ENCODE measurements at places on chromosomes 6 and 20. TPM values are rescaled to one million over a fixed set of nuclear protein-coding genes. Genes with fewer than 3 reads are reported as not detected.

DNA sequence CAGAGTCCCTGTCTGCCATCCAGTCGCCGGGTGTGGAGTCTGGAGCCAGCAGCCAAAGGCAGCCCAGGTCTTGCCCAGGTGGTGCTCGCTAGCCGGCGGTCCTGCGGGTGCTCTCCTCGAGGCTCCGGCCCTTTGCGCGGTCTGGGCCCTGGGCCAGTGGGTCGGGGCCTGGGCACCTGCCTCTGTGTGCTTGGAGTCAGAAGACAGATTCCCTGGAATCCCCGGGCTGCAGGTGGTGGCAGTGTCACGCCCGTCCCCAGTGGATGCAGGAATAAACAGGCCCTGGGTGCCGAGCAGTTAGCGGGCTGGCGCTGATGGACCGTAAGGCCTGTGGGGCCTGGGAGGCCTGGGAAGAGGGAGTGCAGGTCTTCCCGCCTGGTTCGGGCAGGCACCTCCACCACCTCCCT, 5.3 kb downstream of the SS18L1 start:
- DNase-seq = no peak

DNA sequence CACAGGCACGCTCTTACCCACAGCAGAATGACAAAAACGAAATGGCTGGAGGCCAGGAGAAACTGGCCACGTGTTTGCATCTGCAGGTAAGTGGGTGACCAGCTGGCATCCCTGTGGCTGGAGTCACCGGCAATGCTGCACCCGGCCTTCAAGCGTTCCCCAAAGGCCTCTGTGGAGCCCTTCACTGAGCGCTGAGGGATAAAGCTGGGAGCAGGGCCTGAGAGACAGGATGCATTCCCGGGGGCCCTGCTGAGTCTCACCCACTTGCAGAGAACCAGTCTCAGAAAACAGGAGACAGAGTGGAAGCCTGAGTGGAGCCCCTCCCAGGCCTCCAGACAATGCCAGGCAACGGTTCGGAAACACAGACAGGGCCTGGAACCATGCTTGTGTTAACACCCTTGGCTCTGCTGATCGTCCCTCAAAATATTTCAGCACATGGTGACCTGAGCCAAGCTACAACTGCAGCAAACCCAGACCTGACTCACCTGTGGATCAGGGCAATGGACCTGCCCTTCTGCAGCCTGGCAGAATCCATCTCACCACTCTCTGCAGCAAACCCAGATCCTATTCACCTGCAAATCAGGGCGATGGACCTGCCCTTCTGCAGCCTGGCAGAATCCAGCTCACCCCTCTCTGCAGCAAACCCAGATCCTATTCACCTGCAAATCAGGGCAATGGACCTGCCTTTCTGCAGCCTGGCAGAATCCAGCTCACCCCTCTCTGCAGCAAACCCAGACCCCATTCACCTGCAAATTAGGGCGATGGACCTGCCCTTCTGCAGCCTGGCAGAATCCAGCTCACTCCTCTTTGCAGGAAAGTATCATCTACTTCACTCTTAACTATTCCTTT, 39.8 kb downstream of the TBXT start:
- DNase-seq = no peak

The LY6G6C gene
- not detected for total RNA-seq

DNA sequence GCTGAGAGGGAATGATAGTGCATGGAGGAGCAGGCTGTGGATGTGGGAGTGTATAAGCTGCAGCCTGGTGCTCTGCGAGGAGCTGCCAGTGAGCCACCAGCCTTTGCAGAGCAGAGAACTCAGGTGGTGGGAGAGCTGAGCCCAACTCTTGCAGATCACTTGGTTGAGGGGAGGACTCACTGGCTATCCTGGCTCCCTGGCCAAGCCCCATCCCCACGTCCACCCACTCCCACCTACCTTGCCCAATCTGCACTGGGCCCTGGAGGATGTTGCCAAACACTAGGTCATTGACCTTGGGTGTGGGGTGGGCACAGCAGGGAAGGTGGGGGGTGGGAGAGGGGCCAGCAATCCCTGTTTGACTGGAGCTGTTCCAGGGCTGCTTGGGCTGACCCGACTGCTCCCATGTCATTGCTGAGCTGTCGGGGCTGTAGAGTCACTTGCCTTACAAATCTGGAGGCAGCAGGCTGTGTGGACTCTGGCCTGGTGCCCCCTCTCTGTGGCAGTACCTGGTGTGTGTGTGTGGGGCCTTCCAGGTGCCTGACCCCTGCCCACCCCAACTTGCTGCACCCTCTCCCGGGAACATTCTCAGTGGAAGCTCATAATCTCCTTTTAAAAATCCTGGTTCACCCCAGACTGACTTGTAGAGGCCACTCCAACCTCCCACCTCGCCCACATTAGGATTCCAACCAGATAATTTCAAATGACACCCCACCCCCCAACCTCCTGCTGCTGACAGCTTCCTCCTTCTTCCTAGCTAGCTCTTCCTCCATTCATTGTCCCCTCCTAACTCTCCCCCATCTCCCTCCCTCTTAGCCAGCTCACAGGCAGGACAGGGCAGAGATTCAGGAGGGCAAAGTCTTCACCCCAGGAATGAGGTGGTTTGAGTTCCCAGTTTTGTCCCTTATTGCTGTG, 162.3 kb downstream of the MRPL14 start:
- no peak for DNase-seq

DNA sequence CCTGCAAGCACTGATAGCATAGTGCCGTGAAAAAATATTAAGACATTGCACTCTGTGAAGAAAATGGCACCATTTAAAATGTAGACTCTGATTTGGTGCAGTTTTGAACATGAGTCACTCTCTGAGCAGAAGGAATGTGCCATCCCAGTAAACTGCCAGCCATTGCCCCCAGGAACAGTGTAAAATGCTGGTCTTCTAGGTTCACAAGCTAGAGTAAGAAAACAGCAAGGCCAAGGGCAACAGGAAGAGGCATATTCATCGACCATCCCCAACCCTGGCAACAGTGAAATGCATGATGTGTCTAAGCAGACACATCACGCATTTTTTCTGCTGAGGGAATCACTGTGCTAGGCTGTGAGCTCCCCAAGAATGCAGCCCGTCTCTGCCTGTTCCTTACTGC, 163.2 kb upstream of the RIN2 start:
- no peak for DNase-seq

DNA sequence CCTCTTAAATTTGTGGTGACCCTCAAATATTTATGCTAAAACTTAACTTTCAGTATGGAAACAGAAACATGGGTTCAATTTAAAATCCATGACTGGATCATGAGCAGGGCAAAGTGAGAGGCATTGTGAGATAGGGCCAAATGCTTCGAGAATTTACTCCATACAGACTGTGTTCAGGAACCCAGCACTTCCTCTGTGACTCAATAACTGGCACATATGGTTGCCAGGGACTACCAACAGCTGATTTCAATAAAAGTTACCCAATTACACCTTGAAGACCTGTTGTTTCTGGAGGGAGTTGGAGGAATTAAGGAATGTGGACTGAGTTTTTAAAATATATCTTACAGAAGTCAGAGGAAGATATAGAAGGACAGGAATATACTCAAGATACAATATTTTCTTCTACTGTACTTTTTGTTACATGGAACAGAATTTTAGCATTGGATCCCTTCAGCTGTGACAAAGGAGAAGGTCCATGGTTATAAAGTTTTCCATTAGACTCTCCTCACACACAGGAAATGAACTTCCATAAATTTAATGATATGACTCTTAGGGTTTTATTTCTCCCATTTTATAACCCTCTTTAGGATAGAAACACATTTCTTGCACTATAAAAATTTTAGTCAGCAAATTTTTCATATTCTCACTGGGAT, 258.5 kb downstream of the KHDC1L start:
- DNase-seq = no peak

DNA sequence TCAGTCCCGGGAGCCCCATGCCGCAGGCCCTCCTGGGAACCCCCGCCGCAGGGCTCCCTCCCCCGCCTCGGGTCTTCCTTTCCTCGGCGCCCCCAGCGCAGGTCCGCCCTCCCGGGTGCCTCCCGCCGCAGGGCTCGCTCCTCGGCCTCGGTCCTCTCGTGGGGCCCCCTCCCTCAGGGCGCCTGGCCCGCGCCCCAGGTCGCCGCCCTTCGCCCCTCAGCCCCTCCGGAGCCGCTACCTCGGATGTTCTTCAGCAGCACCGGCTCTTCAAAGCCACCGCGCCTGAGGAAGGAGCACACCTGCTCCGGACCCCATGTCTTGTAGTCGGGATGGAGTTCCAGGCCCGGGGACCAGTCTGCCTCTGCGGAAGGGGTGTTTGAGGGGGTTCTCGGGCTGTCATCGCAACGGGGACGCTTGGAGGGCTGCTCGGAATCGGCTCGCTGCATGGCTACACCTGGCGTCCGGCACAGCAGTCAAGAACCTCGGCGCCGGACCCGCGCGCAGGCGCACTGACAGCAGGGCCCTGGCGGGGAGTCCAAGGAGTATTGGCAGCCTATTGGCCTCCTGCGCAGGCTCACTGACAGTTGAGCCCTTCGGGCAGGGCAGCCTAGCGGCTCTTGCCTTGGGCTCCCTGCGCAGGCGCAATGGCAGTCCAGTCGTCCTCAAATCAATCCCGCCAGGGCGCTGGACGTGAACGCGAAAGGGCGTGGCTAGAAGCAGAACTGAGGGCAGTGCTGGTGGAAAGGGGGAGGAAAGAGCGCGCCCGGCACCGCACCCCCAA, at the start of gene SAMHD1:
TSS of gene SAMHD1 (minus strand) at position 511 of the 781 bp plus-strand sequence. CDS start at position 446, 65 bp downstream.
- DNase-seq = peak; percentile 93

DNA sequence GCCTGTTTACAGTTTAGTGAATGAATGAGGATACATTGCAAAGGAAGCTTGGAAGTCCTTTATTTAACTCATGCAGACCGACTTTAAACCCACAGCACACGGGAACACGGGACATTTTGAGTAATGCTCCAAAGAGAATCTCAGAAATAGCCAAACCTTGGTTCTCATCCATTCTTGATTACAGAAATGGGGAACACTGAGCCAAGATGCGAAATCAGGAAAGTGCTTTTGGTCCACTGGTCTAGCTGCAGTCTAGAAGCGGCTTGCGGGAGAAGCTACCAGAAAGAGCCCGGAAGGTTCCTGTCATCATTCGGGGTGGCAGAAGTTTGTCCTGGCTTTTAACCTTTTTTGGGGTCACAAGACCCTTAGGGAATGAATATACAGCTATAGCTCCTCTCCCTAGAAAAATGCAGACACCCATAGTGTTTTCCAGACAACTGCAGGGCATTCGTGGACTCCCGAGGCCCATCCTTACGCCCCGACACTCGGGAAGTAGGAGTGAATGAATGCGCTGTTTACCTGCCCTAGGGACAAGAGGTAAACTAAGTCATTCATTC, 475 bp upstream of the TMEM181 start:
- no peak for DNase-seq

GRCh38 chr6:101909366-101909765, 515.9 kb downstream of the GRIK2 start:
- DNase-seq = no peak

- DNase-seq = no peak
These were observed 348.1 kb downstream of the ZFAND3 start for GRCh38 chr6:38167598-38167997.

GRCh38 chr6:36677753-36678487, 594 bp upstream of the CDKN1A start:
- no peak for DNase-seq

DNA sequence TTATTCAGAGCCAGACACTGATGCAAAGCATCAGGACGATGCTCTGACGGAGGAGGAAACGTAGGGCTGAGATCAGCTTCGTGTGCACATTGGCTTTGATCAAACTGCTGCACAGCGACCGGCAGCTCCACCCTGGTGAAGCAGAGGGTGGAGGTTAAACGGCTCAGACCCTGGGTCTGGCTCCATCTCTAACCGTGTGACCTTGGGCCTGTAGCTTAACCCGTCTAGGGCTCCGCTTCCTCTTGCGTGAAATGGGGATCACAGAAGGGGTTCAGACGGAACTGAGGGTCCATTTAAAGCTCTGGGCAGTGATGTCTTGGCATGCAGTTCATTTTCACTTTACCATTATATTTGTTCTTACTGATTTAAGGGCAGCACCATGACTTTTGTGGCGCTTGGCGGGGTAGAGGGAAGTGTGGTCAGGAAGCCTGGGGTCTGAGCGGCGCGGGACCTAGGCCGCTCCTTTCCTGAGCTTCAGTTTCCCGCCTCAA, 644 bp downstream of the RBL1 start:
- DNase-seq = no peak

The OTOR gene
- total RNA-seq = not detected

DNA sequence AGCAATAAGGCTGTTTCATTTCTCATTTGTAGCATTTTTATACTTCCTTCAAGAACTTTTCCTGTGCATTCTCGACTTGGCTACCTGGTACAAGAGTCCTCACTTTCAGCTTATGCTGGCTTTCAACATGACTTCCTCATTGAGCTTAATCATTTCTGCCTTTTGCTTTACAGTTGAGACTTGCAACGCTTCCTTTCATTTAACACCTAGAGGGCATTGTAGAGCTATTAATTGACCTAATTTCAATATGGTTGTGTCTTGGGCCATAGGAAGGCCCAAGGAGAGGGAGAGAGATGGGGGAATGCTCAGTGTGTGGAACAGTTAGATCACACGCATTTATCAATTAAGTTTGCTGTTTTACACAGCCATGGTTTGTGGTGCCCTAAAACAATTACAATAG, 37.2 kb downstream of the SLC22A2 start:
- DNase-seq = peak; percentile 44

The TRIM31 gene
- 3.0 TPM for total RNA-seq

DNA sequence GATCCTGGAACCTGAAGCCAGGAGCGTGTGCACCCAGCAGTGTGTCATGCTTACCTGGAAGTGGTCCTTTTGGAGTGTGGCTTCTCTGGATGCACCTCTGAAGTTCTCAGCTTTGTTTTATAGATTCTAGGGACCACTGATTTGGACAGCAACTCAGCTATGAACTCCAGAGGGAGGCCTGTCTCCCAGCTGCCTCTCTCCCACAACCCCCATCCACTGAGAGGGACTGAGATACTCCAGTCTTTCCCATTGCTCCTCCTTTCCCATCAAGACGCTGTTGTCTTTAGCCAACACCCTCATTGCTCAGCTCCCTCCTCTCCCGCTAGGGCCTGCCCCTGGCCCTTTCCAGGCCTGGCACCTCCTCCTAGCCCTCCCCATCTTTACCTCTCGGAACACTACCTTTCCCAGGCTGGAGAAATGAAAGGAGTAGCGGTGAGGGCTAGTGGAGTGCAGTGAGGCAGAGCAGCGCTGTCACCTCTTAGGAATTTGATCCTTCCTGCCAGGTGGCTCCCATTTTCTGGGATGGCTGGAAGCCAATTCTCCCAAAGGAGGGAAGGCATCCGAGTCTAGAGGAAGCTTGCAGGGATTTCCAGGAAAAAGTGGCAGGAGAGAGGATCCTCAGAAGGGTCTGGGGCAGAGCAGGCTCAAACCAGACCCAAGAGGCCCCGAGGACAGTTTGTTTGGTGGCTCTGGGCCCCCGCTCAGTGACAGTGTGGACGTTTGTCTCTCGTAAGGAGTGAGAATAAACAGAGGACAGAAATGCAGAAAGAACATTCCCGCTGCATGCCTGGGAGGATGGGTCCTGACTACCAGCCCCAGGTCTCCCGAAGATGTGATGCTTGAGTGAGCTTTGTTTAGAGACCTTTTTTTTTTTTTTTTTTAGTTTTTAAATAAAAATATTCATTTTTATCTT, at the start of gene LRRN4:
TSS of gene LRRN4 (minus strand) at position 285 of the 913 bp plus-strand sequence. CDS start 1,261 bp downstream, outside the sequence.
- peak; percentile 99 for DNase-seq

The FRMD1 gene
- total RNA-seq = not detected

Data from Caki2 (cell line).